ENCODE measurements at places on chromosomes 3 and 15.

DNA sequence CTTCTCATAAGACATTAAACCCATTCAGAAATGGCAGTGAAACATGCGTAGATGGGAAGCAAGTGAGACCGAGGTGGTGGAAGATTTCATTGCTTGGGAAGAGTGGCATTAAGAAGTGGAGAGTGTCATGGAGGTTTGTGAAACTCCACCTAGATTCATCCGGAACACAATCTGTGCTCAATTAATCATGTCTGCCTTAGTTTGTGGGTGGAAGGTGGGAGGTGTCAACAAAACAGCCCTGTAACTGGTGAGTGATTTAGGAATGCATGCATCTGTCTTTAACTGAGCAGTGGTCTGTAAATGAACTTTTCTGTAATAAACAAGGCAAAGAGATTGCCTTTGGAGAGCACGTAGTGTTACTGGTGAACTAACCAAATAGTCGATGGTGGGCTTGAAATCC is 113.7 kb downstream of the WNT5A start:
- no peak for DNase-seq

GRCh38 chr15:43508991-43509659 is 8.3 kb upstream of the MAP1A start:
- DNase-seq, result no peak

GRCh38 chr3:19816631-19817030 is 117.4 kb downstream of the EFHB start:
- no peak for DNase-seq

DNA sequence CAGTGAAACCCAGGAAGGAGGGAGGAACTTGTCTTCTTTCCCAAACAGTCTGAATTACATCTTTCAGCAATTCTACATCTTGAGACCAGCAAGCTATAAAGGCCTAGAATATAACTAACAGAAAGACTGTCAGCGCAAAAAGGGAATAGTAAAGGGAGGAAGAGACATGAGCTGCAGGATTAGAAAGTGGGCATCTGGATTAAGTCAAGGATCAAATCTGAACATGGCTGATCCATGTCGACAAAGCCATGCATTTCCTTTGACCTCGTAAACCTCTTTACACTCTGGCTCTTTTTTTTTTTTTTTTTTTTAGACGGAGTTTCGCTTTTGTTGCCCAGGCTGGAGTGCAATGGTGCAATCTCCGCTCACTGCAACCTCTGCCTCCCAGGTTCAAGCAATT is 35.4 kb upstream of the KCNMB3 start:
- no peak for DNase-seq

GRCh38 chr3:171258316-171258715 is 201.9 kb downstream of the TNIK start:
- no peak for DNase-seq

GRCh38 chr3:186929186-186929585 is 1.1 kb upstream of the ST6GAL1 start:
- no peak for DNase-seq

GRCh38 chr3:192253138-192253887 is 474.0 kb downstream of the FGF12 start:
- no peak for DNase-seq

DNA sequence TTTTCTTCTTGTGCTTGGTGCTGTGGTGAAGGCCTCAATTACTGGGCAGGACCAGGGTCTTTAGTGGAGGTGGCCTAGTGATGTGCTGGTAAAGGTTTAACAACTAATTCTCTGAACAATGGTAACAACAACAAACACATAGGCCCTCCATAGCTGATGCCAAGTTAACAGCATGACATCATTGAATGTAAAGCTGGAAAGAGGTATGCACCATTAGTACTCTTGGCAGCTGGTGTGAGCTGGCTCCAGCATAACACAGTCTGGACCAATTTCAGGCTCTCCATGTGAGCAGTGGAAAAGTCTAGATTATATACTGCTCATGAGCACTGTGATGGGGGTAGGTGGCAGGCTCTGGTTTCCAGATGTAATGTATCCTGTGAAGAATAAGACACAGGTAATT is 61.8 kb downstream of the SLC7A14 start:
- no peak for DNase-seq

Measured in stimulated activated CD4-positive, alpha-beta T cell treated with anti-CD3 and anti-CD28 coated beads, TNF-alpha, amount 100 ng/mL, for 24 hours (primary cell).